Mesenchymal stem cell (in vitro differentiated cells and primary cell): ENCODE measurements at places on chromosomes 2 and 18.

DNA sequence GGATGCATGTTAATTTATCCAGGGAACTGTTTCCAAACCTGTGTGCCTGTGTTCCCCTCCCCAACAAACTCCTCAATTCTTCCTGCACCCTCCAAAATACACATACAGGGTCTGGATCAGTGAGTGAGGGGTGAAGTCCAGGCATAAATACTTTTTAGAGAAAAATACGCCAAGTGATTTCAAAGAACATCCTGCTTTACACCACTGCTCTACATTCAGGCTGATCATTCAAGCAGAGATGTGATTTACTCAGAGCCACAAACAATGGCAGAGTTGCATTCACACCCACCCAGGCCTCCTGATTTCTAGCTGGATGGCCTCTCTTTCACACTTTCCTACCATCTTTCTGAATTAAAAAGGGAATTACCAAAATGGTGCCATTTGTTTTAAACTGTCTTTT is 289.5 kb upstream of the SLC14A2 start:
- DNase-seq: no peak

- peak; percentile 9 for DNase-seq
Measured at GRCh38 chr2:227536445-227536844, 62.2 kb upstream of the SCYGR2 start.

DNA sequence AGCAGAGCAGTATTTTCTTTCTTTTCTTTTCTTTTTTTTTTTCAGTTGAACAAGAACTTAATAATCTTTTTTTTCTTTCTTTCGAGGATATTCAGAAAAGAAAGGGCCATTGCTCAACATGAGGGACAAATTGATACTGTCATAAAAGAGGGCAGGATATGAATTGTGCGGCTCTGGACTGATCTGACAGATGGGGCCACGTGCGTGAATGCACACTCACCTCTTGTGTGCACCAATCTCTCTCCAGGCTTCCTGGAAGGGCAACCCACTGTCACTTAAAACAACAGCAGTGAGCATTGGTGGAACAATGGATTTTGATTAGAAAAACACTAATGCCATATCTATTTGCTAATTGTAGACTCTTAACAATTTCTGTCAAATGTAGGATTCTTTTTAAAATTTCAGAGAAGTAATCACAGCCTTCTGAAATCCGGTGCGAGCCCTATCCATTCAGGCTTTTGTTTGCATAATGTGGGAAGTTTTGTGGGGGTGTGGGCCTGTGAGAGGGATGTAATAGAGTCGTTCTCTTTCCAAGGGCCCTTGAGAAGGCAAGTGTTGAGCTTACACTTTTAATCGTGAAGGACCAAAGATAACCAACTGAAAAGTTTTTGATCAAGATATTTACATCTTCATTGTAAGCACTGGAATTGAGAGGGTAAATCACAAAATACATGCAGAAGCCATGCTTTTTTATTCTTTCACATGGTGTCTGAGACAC is 298.8 kb downstream of the SP3 start:
- DNase-seq: no peak

DNA sequence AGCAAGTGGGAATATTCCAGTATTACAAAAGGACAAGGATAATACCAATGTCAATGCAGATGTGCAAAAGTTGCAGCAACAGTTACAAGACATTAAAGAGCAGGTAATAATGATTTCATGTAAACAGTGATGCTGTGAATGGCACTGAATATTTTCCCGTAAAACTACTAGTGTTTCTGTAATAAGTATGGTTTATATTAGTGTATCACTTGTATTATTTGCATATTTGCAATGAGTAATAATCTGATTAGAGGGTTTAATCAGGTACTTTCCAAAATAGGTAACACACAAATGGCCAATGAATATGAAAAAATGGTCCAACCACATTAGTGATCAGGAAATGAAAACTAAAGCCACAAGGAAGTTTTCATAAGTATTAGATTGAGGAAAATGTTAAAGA is 118.0 kb downstream of the MIB1 start:
- DNase-seq: no peak

- DNase-seq: no peak
Measured at GRCh38 chr2:151823651-151824050, 4.6 kb downstream of the ARL5A start.

GRCh38 chr2:74186038-74186437 is 7.4 kb upstream of the MOB1A start:
- no peak for DNase-seq

DNA sequence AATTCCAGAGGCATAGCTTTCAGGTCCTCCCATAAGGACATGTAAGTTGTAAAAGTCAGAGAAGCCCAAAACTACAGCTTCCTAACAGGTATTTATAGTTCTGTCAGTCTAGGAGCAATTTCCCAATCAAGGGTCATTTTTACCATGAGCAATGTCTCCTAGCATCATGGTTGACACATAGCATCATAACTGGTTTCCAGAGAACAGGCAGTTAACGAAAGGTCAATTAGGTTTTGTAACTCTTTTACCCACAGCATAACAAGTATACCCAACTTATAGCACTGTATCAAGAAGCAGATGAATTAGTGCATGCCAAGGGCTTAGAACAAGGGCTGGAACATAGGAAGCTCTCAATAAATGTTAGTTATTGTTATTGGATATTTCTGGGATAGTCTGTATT is 110.1 kb downstream of the MREG start:
- DNase-seq: no peak

- peak; percentile 39 for DNase-seq
Measured at GRCh38 chr18:55489034-55489986, 98.7 kb downstream of the TCF4 start.

GRCh38 chr2:191845248-191845715 is 1.6 kb downstream of the CAVIN2 start:
- no peak for DNase-seq

DNA sequence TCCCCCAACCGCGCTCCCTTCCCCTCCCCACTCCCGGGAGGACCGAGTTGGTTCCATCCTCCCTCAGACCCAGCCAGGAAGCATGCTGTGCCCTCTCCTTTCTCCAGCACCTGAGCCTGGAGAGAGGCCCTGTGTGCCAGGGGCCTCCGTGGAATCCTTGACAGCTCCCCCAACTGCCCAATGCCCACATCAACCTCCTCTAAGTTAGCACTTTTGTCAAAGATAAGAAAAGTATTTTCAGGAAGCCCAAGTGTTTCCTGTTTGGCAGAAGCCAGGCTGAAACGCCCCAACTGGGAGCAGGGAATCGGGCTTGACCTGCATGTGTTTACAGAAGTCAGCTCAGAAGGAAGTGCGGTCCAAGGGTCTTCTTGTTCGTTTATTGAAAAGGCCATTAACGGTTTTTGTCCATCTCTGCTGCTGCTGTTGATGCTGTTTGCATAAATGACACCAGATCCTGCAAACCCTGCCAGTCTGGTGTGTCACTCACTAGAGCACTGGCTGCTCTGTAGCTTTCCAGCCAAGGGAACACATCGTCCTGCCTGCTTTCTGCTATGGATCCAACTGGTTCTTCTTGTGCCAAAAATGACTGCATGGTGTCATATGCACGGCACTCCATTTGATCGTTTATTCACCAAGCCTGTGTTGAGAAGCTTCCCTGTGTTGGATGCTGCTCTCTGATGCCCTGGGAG is 35.4 kb upstream of the COL6A3 start:
- DNase-seq: peak; percentile 71

- no peak for DNase-seq
Measured at GRCh38 chr2:8139668-8140200, 542.1 kb upstream of the ID2 start.

DNA sequence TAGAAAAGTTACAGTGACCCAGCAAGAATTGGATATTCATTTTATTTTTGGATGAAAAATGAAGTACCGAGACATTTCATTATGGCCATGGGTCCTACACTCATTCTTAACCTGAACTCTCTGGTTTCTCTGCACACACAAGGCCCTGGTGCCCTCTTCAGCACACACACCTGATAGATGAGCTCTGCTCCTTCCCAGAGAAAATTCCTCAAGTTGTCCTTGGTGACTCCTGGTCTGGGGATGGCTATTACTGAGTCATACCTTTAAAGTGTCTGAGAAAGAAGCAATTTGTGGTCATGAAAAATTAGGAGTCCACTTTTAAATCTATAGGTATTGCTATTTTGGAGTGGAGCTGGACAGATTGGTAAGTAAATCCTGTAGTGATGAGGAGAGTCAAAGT is 311.5 kb downstream of the CDH2 start:
- DNase-seq: no peak

DNA sequence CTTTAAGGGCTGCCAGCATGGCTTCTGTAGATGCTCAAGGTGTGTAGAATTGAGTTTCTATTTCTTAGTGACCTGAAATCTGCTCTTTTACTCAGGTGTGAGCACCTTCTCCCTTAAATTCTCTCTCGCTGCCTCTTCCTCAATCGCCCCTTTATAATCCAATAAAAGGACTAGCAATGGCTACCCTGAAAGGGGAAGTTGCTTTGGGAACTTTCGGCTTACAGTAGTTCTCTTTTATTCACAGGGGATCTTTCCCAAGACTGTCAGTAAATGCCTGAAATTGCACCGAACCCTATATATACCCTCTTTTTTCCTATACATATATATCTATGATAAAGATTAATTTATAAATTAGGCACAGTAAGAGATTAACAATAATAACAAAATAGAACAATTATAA is 121.8 kb downstream of the ACTR3 start:
- DNase-seq: no peak

DNA sequence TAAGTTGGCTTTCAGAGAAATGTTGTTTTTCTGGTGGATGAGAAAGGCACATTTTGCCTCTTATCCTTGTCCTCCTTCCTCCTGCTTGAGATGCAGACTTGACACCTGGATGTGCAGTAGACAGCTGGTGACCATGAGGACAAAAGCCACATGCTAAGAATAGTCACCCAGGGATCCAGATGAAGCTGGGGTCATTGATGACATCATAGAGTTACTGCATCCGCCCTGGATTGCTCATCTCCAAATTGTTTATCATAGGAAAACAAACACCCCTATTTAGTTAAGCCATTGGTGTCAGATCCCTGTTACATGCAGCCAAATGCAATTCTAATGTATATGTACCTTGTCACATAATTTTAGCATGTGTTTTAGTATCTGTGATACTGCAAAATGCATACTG is 16.3 kb upstream of the SLC1A4 start:
- DNase-seq: peak; percentile 78

- DNase-seq: no peak
Measured at GRCh38 chr2:241514986-241515737, 6.8 kb upstream of the STK25 start.

DNA sequence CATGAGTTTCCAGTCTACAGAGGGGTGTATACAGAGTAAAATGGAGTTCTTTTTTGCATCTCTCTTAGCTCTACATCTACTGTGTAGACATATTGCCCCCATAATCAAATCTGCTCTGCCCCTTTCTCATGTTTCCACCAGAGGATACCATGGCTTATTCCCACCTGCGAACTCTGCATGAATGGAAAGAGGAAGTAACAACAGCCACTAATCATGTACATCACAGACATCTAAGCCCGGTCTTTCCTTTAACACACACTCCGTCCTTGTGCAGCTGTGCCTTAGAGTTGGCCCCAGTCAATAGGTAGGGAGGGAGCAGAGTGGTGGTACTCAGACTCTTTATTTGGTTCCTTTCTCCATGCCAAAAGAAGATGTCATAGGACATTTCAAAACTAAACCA is 147.3 kb upstream of the NRP2 start:
- no peak for DNase-seq

DNA sequence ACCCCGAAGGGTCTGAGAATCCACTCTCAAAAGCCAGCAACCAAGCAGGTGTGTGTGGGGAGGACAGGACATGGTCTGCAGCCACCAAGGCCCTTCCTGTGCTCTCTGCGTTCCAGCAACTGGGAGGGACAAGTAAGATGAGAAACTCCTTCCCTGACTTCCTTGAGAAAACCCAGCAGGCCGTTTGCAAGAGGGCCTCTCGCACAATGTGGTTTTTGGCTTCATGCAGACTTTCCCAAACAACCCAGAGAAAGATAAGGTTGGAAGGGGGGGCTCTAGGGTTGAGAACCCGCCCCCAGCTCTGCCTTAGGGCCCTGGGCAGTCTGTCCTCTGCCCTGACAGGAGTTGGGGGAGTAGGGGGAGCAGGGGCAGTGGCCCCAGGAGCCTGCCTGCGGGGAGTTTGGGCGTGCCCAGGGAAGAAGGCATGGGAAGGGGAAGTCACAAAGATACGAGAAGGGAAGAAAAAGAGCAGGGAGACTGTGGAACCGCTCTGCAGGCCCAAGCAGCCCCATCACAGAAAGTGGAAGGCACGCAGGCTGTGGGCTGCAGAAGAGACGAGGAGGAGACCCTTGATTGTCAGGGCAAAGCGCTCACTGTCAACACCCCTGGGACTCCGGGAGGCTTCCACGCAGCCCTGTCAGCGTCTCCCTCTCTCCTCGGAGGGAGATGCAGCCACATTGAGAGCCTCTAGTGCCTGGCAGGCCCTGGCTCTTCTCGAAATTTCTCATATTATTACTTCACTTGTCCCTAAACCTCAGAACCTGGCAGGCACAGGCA is 99.8 kb downstream of the SMAD7 start:
- peak; percentile 87 for DNase-seq
